ENCODE measurements at places on chromosomes 5 and 9.

DNA sequence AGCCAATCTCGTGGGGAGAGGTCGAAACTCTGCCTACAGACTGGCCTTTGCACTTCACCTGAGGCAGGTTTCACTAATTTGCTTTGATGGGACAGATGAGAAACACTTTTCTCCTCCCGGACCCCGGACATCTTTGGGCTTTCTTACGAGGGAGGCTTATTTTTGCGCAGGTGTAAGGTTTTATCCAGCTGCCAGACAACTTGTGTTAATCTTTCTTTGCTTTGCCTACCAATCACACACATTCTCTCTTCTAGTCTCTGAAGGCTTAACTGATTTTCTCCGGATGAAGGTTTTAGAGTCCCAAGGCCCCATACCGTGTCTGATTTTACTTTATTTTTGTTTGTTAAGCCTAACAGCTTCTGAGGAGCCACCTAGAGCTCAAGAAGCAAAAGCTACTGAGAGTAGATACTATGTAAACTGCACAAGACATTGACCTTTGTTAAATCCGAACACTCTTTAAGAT is 436 bp upstream of the EMB start:
- DNase-seq, result no peak

DNA sequence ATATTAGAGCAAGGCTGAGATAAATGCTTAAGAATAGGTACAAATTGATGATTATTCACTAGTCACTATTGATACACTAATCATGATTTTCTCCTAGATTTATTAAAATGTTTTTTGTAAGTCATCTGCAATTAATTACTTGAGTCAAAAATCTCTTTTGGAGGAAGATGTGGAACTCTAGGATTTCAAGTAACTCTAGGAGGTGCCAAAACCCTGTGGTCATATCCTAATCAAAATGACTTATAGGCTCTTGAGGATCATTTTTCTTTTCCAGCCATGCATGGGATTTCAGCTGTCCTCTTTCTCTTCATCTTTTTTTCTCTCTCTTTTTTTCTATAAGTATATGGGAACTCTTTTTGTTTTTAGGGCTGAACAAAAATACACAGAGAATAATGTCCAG is 141.8 kb upstream of the CD180 start:
- DNase-seq, result no peak

DNA sequence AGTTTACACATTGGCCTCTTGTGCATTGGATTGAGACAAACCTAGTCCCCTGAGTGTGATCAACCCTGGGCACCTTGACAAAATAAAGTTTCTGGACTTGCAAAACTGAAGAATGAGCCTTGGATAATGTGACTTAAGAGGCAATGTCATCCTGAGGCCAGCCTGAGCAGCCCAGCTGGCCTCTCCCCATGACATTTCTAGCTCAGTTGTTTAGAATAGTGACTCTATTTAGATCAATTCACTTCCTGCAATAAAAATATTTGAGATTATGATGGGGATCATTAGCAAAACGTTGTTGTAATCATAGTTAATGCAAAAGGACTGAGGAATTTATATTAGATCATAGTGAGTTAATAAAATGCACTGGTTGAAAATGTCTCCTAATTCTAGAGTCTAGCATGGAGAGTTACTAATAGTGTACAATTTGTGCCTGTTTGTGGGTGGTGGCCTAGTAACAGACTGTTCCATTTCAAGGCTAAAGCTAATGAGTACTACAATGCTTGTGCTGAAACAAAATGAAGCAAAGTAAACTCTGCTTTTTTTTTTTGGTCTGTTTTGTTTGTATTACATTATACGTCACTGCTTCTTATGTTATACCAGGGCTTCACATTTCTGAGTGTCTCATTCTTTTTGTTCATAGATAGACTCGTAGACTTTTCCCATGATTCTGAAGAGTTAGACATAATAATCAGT is 10.9 kb upstream of the RHOBTB3 start:
- DNase-seq, result no peak

DNA sequence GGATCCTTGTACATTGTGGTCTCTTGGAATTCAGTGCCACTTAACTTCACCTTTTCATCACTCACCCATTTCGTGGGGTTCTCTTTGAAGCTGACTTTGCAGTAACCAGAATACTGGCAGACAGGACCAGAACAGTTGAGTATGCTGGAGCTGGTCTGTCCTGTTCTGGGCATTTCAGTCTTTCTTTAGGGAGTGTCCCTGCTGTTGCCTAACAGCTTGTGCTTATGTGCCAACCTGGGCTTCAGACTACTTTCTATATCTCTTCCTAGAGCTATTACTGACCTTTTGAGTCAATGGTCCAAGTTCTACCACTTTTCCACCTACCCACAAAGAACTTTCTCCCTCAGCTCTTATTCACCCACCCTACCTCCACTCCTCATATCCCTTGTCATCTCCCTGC is 10.0 kb upstream of the INSL6 start:
- no peak for DNase-seq

- DNase-seq, result no peak
Observed at GRCh38 chr5:27568811-27569210, 530.4 kb upstream of the CDH9 start.

DNA sequence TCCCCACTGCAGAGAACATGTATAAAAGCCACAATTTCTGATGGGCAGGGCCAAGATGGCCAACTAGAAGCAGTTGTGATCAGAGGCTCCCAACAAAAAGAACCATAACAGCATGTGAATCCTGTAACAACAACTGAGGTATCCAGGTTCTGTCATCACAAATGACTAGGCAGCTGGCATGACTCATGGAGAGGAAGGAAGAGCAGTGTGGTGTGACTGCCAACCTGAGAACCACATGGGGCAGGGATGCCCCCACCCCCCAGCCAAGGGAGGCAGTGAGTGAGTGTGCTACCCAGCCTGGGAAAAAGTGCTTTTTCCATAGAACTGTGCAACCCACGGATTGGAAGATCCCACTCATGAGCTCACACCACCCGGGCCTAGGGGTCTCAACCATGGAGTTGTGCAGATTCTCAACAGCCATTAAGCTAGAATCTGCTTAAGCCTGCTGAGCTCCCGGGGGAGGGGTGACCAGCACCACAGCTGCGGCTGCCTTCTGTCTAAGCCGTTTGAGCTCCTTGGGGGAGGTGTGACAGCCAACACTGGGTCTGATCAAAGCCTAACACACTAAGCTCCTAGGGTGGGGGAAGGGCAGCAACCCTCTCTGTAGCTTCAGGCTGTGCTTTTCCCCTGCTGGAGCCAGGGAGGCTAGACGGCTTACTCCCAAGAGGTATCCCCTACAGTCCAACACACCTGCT is 80.1 kb upstream of the DMAC1 start:
- DNase-seq, result peak; percentile 22
